ENCODE measurements at places on chromosomes 6 and 20. TPM values are rescaled to one million over a fixed set of nuclear protein-coding genes. Genes with fewer than 3 reads are reported as not detected.

The FRMD1 gene
- 0.17 TPM for total RNA-seq

The RSPO3 gene
- 1.4 TPM for total RNA-seq

The POLR3F gene
- total RNA-seq = 3.3 TPM

The SCRT2 gene
- not detected for total RNA-seq

The GJA1 gene
- 2.8 TPM for total RNA-seq

The CST2 gene
- not detected for total RNA-seq

The APOBEC2 gene
- 1.6 TPM for total RNA-seq
